Activated T-helper 1 cell treated with anti-CD3 and anti-CD28 coated beads, Interleukin-2, amount 50 U/mL, for 16 hours (primary cell): ENCODE measurements at places on chromosomes 7 and 10.

- no peak for DNase-seq
Observed at GRCh38 chr7:44101303-44101965, 2.7 kb upstream of the AEBP1 start.

- DNase-seq: no peak
Observed at GRCh38 chr7:130872756-130873448, 138.9 kb upstream of the KLF14 start.

GRCh38 chr7:41005374-41005901, 697.5 kb downstream of the INHBA start:
- no peak for DNase-seq

DNA sequence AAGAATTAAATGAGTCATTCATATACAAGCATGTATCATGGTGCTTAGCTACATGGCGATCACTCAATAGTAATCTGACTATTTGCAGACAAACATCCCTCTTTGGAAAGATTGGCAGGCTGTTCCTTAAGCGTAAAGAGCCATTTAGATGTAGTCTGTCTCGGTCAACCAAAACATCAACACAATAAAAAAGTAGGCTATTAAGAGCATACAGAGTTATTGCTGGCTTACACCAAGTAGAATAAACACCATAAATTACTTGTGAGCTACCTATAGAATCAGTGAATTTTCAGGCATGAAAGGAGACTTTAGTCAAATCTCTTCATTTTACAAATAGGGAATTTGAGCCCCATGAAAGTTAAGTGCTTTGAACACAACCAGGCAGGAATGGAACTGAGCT, 171.7 kb upstream of the FAM171A1 start:
- no peak for DNase-seq

DNA sequence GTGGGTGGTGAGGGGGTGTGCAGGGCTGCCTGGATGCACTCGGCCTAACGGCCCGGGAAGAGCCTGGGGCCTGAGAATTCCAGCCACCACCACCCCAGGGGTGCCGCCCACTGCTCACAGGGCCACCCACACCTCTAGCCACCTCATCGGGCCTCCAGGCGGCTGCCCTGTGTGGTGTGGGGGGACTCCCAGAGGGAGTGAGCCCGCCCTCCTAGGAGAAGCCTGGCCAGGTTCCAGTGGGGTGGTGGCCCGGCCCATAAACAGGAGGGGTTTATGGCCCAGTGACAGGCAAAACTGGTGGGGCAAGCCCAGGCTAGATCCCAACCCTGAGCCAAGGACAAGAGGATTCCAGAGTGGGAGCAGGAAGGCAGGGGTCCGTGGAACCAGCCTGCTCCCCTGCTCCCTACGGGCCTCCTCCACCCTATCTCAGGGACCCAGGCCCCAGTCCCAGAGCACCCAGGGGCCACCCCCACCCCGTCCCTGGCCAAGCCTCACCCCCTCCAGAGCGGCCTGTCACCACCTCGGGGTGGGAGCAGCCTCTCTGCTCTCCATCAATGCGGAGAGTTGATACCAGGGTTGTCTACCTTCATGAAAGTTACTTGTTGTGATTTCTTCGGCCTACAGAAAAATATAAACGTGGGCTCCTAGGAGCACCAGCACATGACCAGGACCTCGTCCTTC, 20.2 kb upstream of the PDGFA start:
- no peak for DNase-seq

DNA sequence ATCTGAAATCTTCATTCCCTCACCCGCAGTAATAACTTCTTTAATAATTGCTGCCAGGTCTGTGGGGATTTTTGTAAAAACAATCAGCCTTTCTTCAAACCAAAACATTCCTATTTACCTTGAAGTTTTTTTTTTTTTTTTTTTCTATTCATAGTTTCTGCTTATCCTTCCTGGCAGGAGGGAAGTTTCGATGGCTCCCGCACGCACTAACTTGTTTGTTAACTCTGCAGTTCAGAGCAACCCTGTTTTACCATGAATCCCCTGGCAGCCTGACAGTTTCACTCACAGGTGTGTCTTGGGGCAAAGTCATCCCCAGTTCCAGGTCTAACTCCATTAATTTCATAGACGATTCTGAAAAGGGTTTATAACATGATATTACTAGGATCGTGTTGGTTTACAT, 149.3 kb downstream of the KLF6 start:
- DNase-seq: no peak

DNA sequence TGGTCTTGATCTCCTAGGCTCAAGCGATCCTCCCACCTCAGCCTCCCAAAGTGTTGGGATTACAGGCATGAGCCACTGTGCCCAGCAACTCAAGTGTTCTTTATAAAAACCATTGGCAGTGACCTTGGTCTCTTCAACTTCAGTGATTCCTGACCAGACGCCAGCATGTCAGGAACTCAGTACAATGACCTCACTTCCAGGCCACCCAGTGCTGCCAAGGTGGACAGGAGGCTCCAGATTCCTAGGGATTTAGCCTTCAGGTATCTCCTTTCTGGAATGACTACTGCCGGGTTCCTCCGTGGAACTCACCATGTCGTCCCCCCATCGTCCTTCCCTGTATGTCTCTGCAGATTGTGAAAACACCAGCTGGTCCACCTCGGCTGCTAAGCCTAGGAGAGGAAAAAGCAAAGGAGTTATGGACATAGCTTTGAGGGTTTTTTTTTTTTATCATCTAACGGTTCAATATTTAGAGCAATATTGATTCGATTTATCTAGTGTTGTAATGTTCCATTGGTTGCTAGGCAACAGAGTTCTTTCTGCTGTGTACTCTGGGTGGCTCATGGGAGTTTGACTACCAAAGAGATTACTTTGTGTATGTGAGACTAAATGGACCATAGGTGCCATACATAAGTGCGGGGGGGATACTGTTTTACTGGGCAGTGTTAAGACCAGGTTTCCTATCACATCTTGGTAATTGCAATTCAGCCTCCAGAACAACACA, 425.8 kb upstream of the AUTS2 start:
- DNase-seq: no peak

DNA sequence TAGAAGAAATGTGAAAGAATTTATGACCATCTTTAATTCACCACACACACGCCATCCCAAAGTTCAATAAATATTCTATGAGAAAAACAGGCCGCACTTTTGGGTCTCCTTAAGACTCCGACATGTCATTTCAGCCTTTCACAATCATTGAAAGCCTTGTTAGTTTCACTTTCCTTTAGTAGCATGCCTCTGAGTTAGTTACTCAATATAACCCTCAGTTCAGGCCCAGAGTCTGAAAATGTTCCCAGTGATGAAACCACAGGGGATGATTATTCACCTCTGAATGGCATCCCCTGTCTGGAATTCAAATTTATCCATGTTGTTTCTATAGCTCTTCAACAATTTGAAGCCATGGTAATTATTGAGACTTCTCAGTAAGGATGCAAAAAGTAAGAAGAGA, 278.1 kb upstream of the NRP1 start:
- DNase-seq: no peak

- DNase-seq: no peak
Observed at GRCh38 chr10:97078261-97078937, 107.4 kb downstream of the SLIT1 start.

DNA sequence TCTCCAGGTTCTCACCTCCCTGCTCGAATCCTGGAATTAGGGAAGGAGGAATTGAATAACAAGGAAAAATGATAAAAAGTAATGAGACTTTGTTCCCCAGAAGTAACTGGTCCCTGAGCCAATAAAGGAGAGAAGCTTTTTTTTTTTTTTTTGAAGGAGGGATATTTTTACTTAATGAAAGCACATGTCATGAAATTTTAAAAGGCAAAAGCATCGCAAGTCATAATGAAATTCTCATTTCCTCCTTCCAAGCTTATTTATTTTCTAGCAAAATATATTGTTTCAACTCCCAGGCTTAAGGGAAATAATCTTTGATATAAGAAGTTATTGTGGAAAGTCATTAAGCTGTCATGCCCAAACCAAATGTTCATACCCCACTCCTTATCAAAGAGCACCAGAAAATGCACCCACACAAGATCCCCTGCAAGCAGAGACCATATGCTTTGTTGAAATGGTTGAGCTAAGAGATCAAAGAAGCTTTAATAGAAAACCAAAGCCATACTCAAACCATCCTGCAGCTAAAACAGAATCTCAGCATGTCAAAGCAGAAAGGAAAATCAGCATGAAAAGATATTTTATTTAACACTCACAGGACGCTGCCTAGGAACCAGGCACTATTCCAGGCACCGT, 16.7 kb upstream of the ABCC2 start:
- no peak for DNase-seq

DNA sequence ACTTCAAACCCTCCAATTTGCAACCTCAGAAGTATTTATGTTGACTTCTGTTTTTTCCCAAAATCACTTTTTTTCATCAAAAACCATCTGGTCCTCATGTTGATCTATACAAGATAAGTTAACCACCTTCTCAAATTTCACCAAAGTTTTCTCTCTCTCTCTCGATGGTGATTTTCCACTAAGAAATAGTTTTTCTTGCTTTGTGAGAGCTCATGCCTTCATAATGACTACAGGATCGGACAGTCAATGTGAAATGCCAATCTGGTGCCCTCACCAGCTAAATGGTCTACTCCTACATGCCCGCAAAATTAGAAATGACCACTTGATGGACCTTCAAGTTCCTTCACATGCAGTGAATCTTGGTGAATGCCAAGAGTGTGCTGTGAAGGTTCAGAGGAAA, 40.4 kb downstream of the CNNM1 start:
- no peak for DNase-seq

DNA sequence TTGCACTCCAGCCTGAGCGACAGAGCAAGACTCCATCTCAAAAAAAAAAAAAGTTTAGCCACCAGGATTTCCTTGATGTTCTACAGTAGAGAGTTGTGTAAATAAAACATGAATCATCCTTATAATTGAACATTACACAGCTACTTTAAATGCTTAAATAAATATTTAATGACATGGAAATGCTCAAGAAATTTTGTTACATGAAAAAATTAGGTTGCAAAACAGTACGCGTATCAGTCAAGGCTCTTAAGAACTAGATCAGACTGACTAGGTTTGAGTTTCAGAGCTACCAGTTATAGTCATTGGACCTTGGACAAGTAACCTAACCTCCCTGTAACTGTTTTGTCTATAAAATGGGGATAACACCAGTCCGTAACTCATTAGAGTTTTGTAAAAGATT, 38.7 kb upstream of the GSAP start:
- DNase-seq: no peak
